Esophagus squamous epithelium (tissue), 5 donors: ENCODE measurements at places on chromosomes 5 and 9. TPM values are rescaled to one million over a fixed set of nuclear protein-coding genes. Genes with fewer than 3 reads are reported as not detected.

The CA9 gene
- not detected for total RNA-seq

The ZNF483 gene
- total RNA-seq = 0.23 TPM

The KIF4B gene
- not detected for total RNA-seq

The VLDLR gene
- total RNA-seq = 15.7 TPM

GRCh38 chr5:38554861-38555260 is 1.6 kb downstream of the LIFR start:
- peak overlapping the region; percentile 1 for H3K4me3 ChIP-seq
- H3K27ac ChIP-seq = no peak overlapping the region
- H3K36me3 ChIP-seq = no peaks in the 10 kb centered on the region

DNA sequence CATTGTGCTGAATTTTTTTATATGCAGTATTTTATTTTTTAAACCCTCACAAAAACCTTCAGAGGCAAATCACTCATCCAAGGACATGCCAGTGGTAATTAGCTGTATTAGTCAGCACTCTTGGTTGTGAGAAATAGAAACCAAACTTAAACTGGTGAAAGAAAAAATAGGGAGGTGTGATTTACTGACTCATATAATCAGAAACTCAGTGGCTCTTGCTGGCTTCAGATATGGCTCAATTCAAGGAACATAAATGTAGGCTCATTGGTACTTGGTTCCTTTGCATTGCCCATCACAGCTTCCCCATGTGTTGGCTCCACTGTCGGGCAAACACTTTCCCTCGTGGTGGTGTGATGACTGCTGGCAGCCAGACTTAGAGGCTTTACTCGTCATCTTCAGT is 497.2 kb downstream of the MAT2B start:
- peaks cover 4% of the 10 kb centered on the region for H3K4me1 ChIP-seq
- no peaks in the 10 kb centered on the region for H3K27me3 ChIP-seq
- no peak overlapping the region for H3K27ac ChIP-seq
- no peak overlapping the region for H3K4me3 ChIP-seq

GRCh38 chr5:99949969-99950524 is 585.1 kb upstream of the FAM174A start:
- no peak for DNase-seq
- H3K4me1 ChIP-seq = no peaks in the 10 kb centered on the region
- no peak overlapping the region for H3K27ac ChIP-seq

GRCh38 chr9:130220352-130220751 is 45.2 kb upstream of the HMCN2 start:
- DNase-seq = no peak
- H3K36me3 ChIP-seq = no peaks in the 10 kb centered on the region
- no peaks in the 10 kb centered on the region for H3K4me1 ChIP-seq
- no peaks in the 10 kb centered on the region for H3K27me3 ChIP-seq
- peak overlapping the region; percentile 62 for H3K27ac ChIP-seq

- H3K4me3 ChIP-seq = no peak overlapping the region
- no peaks in the 10 kb centered on the region for H3K4me1 ChIP-seq
- no peaks in the 10 kb centered on the region for H3K36me3 ChIP-seq
- H3K27me3 ChIP-seq = no peaks in the 10 kb centered on the region
These were observed 201.3 kb downstream of the ARHGAP26 start for GRCh38 chr5:142971303-142972013.

DNA sequence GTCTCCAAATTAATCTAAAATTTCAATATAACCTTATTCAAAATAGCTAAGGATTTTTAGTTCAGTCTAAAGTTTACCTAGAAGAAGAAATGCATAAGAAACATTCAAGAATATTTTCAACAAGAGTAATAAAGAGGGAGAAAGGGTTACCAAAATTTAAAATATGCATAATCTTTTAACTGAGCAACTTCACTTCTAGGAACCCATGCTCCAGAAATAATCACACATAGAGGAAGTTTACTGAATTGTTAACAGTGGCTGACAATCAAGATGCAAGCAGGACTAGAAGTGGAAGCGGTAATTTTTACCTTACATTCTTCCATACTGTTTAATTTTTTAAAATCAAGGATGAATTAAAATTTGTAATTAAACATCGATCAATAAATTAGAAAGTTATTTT is 1.9 kb downstream of the PJA2 start:
- no peak overlapping the region for H3K27ac ChIP-seq
- H3K36me3 ChIP-seq = no peaks in the 10 kb centered on the region
- no peaks in the 10 kb centered on the region for H3K27me3 ChIP-seq
- peaks cover 15% of the 10 kb centered on the region for H3K4me1 ChIP-seq

GRCh38 chr5:23461576-23461975 is 45.8 kb upstream of the PRDM9 start:
- no peaks in the 10 kb centered on the region for H3K36me3 ChIP-seq
- no peaks in the 10 kb centered on the region for H3K27me3 ChIP-seq
- no peak overlapping the region for H3K4me3 ChIP-seq
- H3K4me1 ChIP-seq = no peaks in the 10 kb centered on the region

DNA sequence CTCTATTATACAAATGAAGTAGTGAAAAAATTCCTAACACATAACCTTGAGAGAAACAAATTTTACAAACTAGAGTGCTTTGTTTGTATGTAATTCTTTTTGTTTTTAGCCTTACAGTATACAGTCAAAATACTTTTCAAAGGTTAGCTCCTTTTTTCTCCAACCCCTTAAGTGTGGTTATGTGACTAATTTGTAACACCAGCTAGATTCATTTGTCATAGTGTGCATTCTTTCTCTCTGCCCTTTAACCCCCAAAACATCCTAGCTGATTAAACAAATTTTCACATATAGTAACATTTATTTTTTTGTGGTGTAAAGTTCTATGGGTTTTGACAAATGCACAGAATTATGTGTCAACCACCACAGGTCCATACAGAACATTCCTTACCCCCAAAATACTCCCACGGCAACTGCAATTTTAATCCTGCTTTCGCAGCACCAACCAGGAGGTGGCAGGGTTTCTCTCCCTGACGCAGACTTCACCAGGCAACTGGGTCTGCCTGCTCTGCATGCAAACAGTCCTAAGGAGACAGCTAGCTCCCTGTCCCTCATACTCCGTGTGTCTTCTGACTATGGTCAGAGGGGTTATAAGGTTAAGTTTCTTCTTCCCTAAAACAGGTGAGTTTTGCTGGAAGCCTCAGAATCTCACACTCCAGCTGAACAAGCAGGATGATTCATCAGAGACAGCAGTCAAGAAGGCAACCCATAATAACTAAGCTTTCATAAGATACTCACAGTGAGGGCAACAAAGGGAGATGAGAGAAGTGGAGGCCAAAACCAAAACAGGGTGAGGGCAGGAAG is 44.5 kb upstream of the NR5A1 start:
- DNase-seq = no peak
- no peaks in the 10 kb centered on the region for H3K4me1 ChIP-seq
- no peak overlapping the region for H3K27ac ChIP-seq
- no peaks in the 10 kb centered on the region for H3K36me3 ChIP-seq
- no peak overlapping the region for H3K4me3 ChIP-seq

DNA sequence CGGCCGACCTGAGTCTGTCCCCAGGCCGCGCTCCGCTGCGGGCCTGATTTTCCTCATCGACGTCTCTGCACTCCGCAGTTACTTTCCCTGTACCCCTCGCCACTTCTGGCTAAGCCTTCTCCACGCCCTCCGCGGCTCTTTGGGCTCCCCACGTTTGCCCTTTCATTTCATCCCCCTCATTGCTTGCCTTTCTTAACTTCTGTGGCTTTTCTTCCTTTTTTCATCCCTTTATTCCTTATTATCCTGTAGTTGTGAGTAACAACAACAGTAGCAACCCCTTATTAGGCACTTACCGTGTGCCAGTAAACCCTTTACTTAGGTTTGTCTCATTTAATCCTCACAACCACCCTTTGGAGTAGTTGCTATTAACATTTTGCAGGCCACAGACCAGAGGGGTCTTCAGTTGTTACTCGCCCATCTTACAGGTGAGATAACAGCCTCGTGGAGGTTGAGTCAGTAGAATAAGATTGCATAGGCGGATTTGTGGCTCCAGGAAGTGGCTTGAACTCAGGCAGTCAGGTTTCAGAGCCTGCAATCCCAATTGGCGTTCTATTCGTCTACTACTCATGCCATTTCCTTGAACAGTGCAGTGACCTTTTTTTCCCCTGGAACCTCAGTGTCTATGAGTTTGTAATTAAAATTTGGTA is 724 bp downstream of the TCERG1 start:
- H3K27me3 ChIP-seq = no peaks in the 10 kb centered on the region
- no peak for DNase-seq
- peak overlapping the region; percentile 96 for H3K27ac ChIP-seq
- H3K36me3 ChIP-seq = no peaks in the 10 kb centered on the region

DNA sequence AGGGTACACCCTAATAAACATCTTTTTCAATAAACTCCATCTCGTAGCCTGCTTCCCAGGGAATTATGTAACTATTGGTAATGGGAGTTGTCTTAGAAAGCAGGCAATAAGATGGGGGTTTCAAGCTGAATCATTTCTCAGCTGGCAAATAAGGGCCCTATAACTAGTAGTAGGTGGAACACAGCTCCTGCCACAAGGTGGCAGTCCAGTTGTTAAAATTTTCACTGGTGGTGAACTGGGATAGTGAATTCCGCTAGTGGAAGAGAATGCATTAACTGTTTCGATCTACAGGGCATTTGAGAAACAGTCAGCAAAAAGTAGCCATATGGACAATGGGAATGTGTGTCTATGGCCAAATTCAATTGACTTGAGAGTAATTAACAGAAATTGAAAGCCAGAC is 27.7 kb downstream of the PCDHB15 start:
- no peaks in the 10 kb centered on the region for H3K27me3 ChIP-seq
- no peak overlapping the region for H3K27ac ChIP-seq
- H3K36me3 ChIP-seq = no peaks in the 10 kb centered on the region
- H3K4me3 ChIP-seq = no peak overlapping the region

DNA sequence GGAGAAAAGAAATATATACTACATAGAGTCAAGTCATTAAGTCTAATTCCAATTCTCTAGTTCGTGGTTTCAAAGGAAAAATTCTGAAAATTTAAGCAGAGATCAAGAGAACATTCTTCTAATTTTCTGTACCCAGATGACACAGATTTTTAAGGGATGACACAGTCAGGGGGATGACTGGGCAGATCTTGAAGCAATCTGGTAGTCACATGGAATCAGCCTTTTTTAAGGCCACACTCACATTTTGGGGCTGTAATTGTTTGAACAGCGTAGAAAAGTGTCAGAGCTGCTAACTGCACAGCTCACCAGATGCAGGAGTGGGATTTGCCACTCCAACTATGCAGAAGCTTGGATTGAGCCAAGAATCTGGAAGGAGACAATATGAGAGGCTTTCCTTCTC is 20.4 kb downstream of the PDE4D start:
- H3K4me3 ChIP-seq = no peak overlapping the region
- no peaks in the 10 kb centered on the region for H3K27me3 ChIP-seq
- no peaks in the 10 kb centered on the region for H3K36me3 ChIP-seq
- no peak for DNase-seq
- no peaks in the 10 kb centered on the region for H3K4me1 ChIP-seq

DNA sequence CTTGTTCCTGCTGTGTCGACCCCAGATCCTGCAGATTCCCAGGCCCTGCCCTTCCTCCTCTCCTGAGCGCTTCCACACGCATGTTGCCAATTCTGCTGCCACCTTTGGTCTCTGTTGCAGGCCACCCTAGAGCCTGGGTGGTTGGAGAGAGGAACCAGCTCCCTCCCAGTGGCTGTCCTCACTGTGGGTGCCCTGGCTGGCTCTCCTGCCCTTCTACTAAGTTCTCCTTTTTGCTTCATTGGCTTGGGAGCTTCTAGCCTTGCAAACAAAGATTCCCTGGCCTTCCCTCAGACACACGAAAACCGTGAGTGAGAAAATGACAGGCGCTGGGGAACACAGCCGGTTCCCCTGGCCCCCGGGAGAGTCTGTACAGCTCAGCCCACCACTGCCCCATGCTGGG is 14.2 kb upstream of the NCS1 start:
- DNase-seq = no peak
- no peak overlapping the region for H3K27ac ChIP-seq
- H3K4me1 ChIP-seq = no peaks in the 10 kb centered on the region
- H3K36me3 ChIP-seq = no peaks in the 10 kb centered on the region
- no peak overlapping the region for H3K4me3 ChIP-seq

GRCh38 chr5:139147483-139148087 is 50.6 kb downstream of the SIL1 start:
- H3K36me3 ChIP-seq = no peaks in the 10 kb centered on the region
- H3K4me1 ChIP-seq = peaks cover 29% of the 10 kb centered on the region
- no peak for DNase-seq
- H3K27me3 ChIP-seq = no peaks in the 10 kb centered on the region
- peak overlapping the region; percentile 16 for H3K27ac ChIP-seq

GRCh38 chr5:66993882-66994281 is 202.7 kb downstream of the CD180 start:
- peak overlapping the region; percentile 72 for H3K27ac ChIP-seq
- no peak overlapping the region for H3K4me3 ChIP-seq
- no peak for DNase-seq
- H3K36me3 ChIP-seq = no peaks in the 10 kb centered on the region
- no peaks in the 10 kb centered on the region for H3K27me3 ChIP-seq

DNA sequence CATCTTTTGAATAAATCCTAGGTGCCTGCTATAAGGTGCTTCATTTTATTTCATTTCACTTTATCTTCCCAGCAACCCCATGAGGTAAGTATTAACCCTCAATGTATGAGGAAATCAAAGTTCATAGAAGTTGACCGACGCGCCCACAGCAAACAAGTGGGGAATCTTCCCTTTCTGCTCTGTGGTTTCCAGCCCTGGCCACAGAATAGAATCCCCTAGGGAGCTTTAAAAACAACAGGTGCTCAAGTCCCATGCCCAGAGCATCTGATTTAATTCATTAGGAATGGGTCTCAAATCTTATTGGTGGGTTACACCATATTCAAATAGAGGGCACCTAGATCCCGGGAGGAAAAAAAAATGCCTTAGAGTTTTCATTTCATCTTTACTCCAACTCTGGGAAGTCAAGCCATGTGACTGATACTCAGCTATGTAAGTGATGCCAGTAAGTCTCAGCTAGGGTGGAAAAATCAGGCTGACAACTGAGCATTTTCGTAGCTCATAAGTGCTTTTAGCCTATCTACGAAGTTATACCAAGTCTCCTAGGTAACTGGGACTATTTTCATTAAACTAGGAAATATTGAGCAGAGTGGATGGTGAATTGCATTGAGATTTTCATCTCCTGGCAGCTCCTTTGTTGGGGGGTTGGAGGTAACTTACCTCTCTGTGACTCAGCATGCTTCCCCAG is 353.4 kb upstream of the SLC30A5 start:
- H3K36me3 ChIP-seq = no peaks in the 10 kb centered on the region
- no peak for DNase-seq
- no peak overlapping the region for H3K4me3 ChIP-seq
- no peak overlapping the region for H3K27ac ChIP-seq

- H3K27ac ChIP-seq = no peak overlapping the region
- H3K4me1 ChIP-seq = no peaks in the 10 kb centered on the region
- DNase-seq = no peak
- H3K4me3 ChIP-seq = no peak overlapping the region
These were observed 100.7 kb downstream of the CACNA1B start for GRCh38 chr9:137978262-137978714.
